Ovary (tissue), 10 donors: ENCODE measurements at places on chromosomes 11 and 22. TPM values are rescaled to one million over a fixed set of nuclear protein-coding genes. Genes with fewer than 3 reads are reported as not detected.

DNA sequence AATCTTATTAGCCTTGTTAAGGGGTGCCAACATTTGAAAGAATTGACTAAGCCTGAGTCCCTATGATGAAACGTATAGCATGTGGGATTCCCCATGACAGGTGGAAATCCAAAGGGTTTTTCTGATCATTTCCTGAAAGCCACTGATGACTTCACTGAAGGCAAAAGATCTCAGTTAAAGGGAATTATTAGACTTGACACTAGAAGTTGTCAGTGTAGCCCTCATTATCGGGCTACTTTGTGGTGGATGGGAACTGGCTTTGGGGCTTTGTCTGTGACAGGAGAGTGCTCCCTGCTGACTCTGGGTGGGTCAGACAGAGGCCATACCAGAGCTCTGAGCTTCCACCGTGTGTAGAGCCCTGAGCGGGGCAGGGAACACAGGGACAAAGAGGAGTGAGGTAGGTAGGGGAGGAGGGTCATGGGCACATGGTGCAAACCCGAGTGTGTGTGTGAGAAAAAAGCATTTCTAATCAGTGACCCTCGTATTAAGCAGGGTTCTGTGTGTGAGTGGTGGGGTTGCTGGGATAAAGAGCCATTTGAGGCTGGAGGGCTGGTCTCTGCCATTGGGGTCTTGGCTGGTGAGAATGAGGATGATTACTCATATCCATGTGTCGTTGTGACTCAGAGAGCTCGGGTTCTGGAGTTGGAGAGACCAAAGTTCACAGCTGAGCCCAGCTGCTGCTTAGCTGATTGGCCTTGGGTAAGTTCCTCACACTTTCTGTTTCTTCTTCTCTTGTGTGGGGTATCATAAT lies 101.1 kb downstream of the GRIK4 start:
- H3K27ac ChIP-seq, result no peak overlapping the region
- peak; percentile 33 for DNase-seq
- H3K36me3 ChIP-seq, result no peaks in the 10 kb centered on the region
- H3K27me3 ChIP-seq, result no peaks in the 10 kb centered on the region

- H3K27me3 ChIP-seq, result no peaks in the 10 kb centered on the region
- no peak overlapping the region for H3K27ac ChIP-seq
- H3K4me3 ChIP-seq, result no peak overlapping the region
- H3K36me3 ChIP-seq, result no peaks in the 10 kb centered on the region
- no peak for DNase-seq
These were observed 36.2 kb upstream of the RAPSN start for GRCh38 chr11:47485107-47485506.

GRCh38 chr11:33906484-33907186 lies 14.8 kb upstream of the LMO2 start:
- H3K27me3 ChIP-seq, result no peaks in the 10 kb centered on the region
- H3K36me3 ChIP-seq, result no peaks in the 10 kb centered on the region
- H3K4me1 ChIP-seq, result peaks cover 1% of the 10 kb centered on the region

GRCh38 chr22:41523464-41524221 lies 20.6 kb downstream of the POLR3H start:
- DNase-seq, result peak; percentile 59
- no peaks in the 10 kb centered on the region for H3K36me3 ChIP-seq
- no peaks in the 10 kb centered on the region for H3K27me3 ChIP-seq
- H3K27ac ChIP-seq, result peak overlapping the region; percentile 85
- no peak overlapping the region for H3K4me3 ChIP-seq
- H3K4me1 ChIP-seq, result peaks cover 25% of the 10 kb centered on the region

The PAMR1 gene
- 1.2 TPM for polyA plus RNA-seq

DNA sequence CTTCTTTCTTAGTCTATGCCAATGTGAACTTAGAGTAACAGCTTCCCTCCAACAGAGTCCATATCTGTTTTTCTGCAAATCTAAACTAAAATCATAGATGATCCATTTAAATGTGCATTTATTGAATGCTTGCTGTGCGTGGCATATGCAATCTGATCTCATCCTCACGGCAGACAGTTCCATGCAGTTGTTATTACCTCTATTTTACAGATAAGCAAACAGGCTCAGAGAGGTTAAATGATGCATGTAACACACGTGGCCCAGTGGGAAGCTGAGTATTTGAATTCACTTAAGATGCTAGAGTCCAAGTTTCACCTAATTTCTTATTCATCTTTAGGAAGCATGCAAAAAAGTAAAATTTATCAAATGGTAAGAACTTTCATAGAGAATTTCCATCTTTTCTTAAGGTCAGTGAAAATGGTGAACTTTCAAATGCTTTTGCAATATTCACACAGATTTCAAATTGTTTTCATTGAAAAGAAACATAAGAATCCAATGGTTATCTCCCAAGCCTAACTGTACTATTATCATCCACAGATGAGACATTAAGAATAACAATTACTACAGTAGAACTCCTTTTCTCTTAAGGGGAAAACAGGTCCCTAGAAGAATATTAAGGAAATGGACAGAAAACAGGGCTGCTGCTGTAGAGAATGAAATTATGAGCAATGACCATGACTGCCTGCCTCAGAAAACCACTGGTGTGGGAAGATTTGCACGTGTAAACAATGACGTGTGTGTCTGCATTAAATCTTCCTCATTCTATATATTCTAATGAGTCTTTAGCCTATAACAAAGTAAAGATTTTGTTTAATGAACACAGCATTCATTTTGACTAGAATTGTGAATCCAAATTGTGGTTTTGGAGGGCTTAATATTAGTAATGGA lies 1171.3 kb downstream of the LRRC4C start:
- H3K4me3 ChIP-seq, result no peak overlapping the region
- H3K4me1 ChIP-seq, result no peaks in the 10 kb centered on the region
- no peak overlapping the region for H3K27ac ChIP-seq
- no peak for DNase-seq
- H3K27me3 ChIP-seq, result no peaks in the 10 kb centered on the region
- no peaks in the 10 kb centered on the region for H3K36me3 ChIP-seq

- peaks cover 7% of the 10 kb centered on the region for H3K4me1 ChIP-seq
- no peak overlapping the region for H3K27ac ChIP-seq
- H3K36me3 ChIP-seq, result no peaks in the 10 kb centered on the region
- H3K27me3 ChIP-seq, result no peaks in the 10 kb centered on the region
- H3K4me3 ChIP-seq, result no peak overlapping the region
These were observed 48.8 kb downstream of the PIWIL3 start for GRCh38 chr22:24725736-24726135.

- DNase-seq, result peak; percentile 98
- peak overlapping the region; percentile 99 for H3K4me3 ChIP-seq
- peaks cover 32% of the 10 kb centered on the region for H3K4me1 ChIP-seq
- no peaks in the 10 kb centered on the region for H3K36me3 ChIP-seq
- H3K27me3 ChIP-seq, result no peaks in the 10 kb centered on the region
- H3K27ac ChIP-seq, result peak overlapping the region; percentile 81
These were observed 966 bp downstream of the AHNAK start for GRCh38 chr11:62545437-62546243.
